ENCODE measurements at places on chromosomes 7 and 10. TPM values are rescaled to one million over a fixed set of nuclear protein-coding genes. Genes with fewer than 3 reads are reported as not detected.

Gene SEMA4G
- 0.96 TPM for total RNA-seq

Gene SLC29A4
- total RNA-seq = 0.48 TPM

Gene ADAM12
- total RNA-seq = 0.64 TPM

Gene CYP26C1
- total RNA-seq = not detected

GRCh38 chr7:70008466-70008865 is 410.2 kb downstream of the AUTS2 start:
- no peak for ATAC-seq

GRCh38 chr7:41709621-41710020 is 6.7 kb upstream of the INHBA start:
- no peak for ATAC-seq

GRCh38 chr7:31254926-31255325 is 85.6 kb downstream of the NEUROD6 start:
- ATAC-seq = no peak

- ATAC-seq = no peak
Observed at GRCh38 chr10:72690071-72690755, 1.7 kb upstream of the MCU start.

DNA sequence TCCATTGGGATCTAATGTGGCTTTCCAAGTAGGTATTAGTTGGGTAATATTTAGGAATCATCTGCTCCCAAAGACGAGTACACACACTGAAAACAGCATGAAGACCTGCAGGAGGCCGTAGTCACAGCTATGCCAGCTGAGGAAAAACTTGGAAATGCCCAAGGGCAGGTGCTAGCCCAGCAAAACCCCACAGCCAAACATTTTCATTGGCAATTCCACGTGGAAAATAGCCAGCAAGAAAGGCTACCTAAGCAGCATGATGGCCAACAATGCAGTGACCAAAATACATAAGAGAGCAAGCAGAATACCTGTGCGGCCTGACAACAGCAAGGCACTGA is 32.7 kb downstream of the DOCK4 start:
- no peak for ATAC-seq

GRCh38 chr10:86941426-86941825 is 16.0 kb downstream of the MMRN2 start:
- no peak for ATAC-seq

- ATAC-seq = no peak
Observed at GRCh38 chr7:107934991-107935770, 44.2 kb downstream of the DLD start.

DNA sequence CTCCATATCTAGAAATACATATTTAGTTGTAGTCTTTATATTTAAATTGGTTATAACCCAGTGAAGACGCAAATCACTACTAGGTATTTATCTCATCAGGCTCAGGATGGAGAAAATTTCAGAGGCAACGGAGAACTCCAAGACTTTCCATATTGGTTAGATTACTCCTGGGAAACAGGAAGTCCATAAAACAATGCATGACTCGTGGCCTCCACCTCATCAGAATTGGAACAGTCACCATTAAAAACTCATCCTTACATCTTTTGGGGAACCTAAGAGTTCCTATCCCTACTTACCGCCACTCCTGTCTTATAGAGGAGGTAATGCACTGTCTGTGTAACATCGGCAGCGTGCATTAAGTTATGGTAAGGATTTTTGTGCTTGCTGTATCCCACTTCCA is 177.6 kb downstream of the PPP1R17 start:
- ATAC-seq = no peak

GRCh38 chr7:12508554-12508953 is 62.0 kb upstream of the SCIN start:
- ATAC-seq = no peak

DNA sequence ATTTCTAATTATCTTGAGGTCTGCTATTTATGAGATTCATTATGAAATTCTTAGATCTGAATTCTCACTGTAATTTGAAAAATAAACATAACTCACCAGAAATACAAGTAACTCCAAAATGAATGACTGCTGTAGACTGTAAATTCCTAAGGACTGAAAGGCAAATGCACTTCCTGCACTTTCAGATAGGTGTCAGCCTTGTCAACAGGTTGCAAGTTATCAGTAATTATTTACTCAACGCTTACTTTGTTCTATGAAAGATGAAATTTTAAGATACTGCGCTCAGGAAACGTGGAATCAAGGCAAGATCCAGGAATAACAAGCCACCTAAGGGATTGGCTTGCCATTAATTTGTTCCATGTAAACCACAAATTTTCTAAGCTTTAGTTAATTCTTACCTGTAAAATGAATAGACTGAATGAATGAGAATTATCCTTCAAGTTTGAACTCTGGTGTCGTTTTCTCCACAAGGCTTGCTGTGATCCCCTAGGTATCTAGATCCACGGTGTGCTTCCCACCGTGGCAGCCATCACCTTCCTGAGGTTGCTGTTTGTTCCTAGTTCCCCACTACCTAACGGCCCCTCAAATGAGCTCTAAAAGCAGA is 12.6 kb downstream of the DHX32 start:
- ATAC-seq = peak; percentile 34
